D721Med (cell line): ENCODE measurements at places on chromosomes 5 and 9.

GRCh38 chr9:110125207-110125751 lies 82.7 kb downstream of the C9orf152 start:
- no peak for DNase-seq

GRCh38 chr9:134163371-134164196 lies 780 bp downstream of the RNU6ATAC start:
- DNase-seq, result no peak

- no peak for DNase-seq
Observed at GRCh38 chr5:157049605-157050004, 9.3 kb downstream of the HAVCR1 start.

DNA sequence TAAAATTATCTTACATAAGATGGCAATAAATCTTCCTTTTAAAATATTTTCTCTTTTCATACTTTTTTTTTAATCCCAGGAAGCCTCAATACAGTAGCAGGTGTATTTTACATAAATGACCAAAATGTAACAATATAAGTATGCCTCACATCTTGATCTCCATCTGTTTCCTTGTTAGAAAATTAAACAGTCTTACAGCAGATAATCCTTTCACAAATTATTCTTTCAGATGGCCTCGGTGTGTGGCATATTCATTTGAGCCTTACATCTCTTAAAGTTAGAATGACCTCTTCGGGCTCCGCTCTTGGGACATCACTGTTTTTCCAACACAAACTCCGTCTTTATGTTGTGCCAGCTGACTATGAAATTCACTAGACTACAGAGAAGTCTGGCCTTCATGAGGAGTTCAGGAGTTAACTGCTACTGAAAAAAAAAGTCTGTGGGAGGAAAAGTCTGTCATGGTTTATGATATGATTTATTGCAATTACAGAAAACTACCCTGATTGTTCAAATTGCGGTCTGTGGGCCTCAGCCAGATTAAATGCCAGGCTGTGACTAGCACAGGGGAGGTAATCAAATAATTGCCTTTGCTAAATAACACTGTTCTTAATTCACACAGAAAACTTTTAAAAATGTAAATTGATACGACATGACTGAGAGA lies 292.9 kb upstream of the PUM3 start:
- no peak for DNase-seq

- no peak for DNase-seq
Observed at GRCh38 chr9:93953496-93954433, 1.4 kb downstream of the BARX1 start.

DNA sequence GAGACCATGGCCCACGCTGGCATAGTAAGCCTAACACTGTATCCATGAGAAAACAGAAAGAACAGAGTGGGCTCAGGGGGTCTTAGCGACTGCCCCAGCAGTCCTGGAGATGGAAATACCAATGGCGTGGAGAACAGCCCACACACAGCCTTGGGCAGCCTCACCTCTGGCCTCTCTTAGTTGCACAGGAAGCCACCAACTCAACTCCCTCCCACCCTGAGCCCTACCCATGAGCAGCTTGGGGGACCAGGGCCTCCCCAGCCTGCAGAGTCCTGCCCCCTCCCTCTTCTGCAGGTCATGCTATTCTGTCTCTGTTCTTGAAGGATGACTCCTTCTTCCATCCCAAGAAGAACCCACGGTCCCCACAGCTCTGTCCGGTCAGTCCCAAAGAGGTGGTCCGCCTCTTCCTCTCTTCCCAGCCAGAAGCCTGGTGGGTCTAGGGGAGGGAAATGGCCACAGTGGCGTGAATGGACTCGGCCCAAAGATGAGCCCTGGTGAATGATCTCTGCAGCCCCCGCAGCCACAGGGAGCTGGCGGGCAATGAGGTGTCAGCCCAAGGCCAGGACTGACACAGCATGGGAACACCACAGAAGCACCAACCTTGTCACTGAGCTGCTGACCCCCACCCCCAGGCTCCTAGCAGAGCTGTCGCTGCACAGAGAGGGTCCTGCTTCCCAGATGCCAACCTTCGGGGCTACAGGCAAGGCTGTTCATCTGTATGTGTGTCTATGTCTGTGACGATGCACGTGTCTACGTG lies 131.2 kb downstream of the ROR2 start:
- no peak for DNase-seq

DNA sequence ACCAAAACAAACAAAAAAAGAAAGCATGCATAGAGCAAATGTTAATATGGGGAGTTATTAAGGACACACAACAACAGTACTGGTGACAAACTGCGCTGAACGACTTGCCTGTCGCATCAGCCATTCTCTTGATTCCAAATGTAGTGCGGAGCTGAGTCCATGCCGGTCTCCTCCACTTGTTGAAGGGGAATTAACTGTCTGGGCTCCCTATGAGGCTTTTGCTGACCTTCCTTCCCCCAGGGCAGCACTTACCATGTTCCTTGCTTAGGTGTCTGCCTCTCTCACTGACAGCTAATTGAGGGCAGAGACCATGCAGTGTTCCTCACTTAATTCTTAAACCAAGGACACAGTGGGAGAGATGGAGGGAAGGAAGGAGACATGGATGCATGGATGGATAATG lies 40.8 kb upstream of the FAT2 start:
- no peak for DNase-seq

GRCh38 chr5:170312666-170313065 lies 15.1 kb upstream of the LCP2 start:
- DNase-seq, result no peak

GRCh38 chr9:103126494-103126893 lies 131.4 kb downstream of the CYLC2 start:
- DNase-seq, result no peak

DNA sequence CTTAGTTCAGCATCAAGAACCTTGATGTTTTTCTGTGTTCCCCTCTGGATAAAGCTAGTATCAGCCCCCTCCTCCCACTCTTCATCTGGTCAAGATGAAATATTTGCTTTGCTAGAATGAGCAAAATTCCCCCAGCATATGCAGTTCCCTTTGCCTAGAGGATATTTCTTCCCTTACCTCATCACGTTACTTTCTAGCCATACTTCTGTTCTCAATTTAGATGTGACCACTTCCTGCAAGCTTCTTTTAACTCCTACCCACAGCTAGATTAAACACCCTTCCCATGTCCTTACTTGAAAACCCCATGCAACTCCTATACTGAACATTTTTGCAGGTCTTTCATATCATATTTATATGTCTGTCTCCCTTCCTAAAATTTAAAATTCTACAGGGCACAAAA lies 178.9 kb upstream of the TUSC1 start:
- no peak for DNase-seq

GRCh38 chr5:171424726-171425125 lies 5.3 kb downstream of the FGF18 start:
- DNase-seq, result no peak

- DNase-seq, result no peak
Observed at GRCh38 chr5:170251462-170251861, 18.7 kb downstream of the C5orf58 start.

- no peak for DNase-seq
Observed at GRCh38 chr9:83588256-83588655, 34.7 kb upstream of the IDNK start.
